ENCODE measurements at places on chromosomes 3 and 15.

DNA sequence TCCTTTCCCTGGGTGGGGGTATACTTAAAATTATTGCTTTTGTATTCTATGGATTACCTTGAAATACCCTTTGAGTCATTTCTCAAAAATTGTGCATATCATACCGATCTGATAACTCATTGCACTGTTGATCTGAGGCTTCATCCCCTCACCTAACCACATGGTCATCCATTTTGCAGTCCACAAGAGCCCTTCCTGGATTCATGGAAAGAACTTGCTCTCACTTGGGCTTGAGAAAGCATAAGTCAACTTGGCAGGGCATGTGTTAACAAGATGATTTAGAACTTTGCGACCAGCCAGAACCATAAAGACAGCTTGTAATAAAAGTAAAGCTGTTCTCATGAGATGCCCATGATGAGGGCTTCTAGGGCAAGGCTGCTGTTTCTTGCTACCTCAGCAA, 22.2 kb downstream of the MME start:
- DNase-seq = no peak

- peak; percentile 45 for DNase-seq
These were observed 794 bp downstream of the LRIG1 start for GRCh38 chr3:66499881-66500575.

GRCh38 chr3:50167841-50168209, 12.7 kb downstream of the SEMA3F start:
- DNase-seq = no peak

DNA sequence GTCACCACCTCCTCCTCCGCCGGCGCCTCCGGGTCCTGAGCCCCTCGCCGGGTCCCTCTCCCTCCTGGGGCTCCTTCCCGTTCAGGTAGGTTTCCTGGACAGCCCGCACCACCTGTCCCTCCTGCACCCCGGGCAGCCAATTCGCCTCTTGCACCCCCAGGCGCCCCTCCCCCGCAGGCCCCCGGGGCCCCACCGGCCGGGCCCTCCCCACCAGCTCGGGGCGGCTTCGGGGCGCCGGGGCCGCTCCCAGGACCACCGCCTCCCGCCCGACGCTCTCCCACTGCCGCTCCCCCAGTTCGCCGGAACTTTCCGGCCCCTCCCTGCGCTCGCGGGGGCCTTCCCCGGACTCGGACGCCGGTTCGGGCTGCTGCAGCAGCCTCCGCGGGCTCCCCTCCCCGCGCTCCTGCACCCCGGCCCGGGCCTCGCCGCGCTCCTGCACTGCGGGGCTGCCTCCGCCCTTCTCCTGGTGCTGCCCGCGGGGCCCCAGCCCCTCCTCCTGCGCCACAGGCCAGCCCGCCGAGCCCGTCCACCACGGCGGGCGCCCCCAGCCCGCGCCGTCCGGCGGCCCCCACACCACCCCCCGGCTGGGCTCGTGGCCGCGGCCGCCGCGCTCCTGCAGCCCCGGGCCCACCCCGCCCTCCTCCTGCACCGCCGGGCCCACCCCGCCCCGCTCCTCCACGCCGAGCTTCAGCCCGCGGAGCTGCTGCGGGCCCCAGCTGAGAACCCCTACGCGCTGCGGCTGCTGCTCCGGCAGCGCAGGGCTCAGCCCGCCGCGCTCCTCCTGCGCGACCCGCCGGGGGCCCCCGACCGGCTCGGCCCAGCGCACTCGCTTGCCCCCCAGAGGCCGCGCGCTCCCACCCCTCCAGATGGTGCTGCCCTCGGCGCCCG, 587 bp upstream of the TNK2 start:
- peak; percentile 32 for DNase-seq

DNA sequence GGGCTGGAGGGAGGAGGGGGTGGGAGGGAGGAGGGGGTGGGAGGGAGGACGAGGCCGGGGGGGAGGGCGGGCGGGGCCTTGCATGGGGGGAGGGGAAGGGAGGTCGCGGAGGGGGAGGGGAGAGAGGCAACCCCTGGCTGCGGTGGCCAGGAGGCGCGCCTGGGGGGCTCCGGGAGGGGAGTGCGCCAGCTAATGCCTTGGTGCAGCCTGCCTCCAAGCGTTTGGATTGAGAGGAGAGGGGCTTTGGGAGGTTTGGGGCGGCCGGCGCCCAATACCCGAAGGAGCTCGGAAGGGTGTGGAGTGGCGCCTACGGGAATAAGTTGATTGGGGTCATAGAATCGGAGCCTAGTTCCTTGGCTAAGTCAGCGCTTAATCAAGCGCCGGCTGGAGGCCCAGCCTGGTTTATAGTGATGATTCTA, 557 bp downstream of the TFG start:
- DNase-seq = peak; percentile 43

- peak; percentile 50 for DNase-seq
These were observed 17.5 kb upstream of the GASK1A start for GRCh38 chr3:42961633-42962032.

- no peak for DNase-seq
These were observed 148.4 kb downstream of the B3GALNT1 start for GRCh38 chr3:160956785-160957184.

- DNase-seq = no peak
These were observed 116.0 kb upstream of the LRRN1 start for GRCh38 chr3:3683261-3683660.

- DNase-seq = no peak
These were observed 12.8 kb upstream of the PPARG start for GRCh38 chr3:12275974-12276650.

DNA sequence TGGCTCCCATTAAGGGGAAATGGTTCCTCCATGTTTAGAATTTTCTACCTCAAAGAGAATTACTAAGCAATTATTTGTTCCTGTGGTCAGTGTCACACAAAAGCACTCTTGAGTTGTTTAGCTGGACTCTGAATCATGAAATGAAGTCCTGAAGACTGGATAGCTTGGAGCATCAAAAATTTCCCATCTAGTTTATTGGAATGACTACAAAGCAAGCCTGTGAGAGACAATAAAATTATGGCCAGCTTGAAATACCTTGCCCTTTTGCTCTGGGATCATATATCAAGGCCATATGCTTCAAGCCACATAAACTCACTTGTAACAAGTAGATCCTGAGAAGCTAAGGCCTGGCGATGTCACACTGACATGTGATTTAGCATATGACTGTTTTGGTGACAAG, 292.3 kb downstream of the TIGIT start:
- no peak for DNase-seq

- no peak for DNase-seq
These were observed 26.1 kb upstream of the GFM1 start for GRCh38 chr3:158617982-158618875.

DNA sequence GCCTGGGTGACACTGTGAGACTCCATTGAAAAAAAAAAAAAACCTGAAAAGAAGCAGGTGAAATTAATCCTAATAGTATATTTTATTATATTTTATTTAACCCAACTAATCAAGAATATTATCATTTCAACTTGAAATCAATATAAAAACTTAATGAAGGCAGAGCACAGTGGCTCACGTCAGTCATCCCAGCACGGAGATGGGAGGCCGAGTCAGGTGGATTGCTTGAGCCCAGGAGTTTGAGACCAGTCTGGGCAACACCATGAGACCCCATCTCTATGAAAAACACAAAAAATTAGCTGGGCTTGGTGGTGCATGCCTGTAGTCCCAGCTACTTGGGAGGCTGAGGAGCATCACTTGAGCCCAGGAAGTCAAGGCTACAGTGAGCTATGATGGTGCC, 33.3 kb upstream of the SLC41A3 start:
- no peak for DNase-seq

DNA sequence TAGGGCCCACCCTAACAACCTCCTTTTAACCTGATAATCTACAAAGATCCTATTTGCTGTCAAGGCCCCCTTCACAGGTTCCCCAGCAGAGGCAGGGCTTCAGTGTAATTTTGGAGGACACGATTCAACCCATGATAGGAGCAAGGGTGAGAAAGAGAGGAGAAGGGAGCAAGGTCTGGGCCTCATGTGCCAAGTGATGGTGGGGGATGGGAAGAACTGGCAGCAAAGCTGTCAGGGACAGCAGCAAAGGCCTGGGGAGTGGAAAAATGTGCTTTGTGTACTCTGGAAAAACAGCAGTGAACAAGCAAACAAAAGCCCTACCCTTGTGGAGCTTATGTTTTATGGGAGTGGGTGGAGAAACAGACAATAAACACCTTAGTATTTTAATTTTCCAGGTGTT, 2.7 kb upstream of the GALNT15 start:
- no peak for DNase-seq

DNA sequence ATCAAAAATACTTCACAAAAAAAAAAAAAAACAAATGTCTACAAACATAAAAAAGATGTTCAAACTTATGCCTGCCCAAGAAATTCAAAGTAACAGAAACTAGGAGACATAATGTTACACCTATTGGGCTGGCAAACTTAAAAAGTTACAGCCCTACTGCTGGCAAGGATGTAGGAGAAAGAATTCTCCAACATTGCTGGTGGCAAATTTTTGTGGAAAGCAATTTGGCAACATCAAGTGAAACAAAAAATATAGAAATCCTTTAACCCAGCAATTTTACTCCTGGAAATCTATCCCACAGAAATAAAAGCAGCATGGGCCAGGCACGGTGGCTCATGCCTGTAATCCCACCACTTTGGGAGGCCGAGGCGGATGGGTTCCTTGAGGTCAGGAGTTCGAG, 73.2 kb downstream of the STAG1 start:
- DNase-seq = no peak

- DNase-seq = no peak
These were observed 157.7 kb downstream of the RBMS3 start for GRCh38 chr3:29438580-29438979.

GRCh38 chr3:41265011-41265545, 65.8 kb downstream of the CTNNB1 start:
- no peak for DNase-seq

GRCh38 chr15:39976291-39977274, 42.7 kb downstream of the EIF2AK4 start:
- DNase-seq = peak; percentile 11

- DNase-seq = no peak
These were observed 989 bp upstream of the VGLL3 start for GRCh38 chr3:86991840-86992435.

- DNase-seq = no peak
These were observed 143.0 kb downstream of the RYR3 start for GRCh38 chr15:33453761-33454160.

DNA sequence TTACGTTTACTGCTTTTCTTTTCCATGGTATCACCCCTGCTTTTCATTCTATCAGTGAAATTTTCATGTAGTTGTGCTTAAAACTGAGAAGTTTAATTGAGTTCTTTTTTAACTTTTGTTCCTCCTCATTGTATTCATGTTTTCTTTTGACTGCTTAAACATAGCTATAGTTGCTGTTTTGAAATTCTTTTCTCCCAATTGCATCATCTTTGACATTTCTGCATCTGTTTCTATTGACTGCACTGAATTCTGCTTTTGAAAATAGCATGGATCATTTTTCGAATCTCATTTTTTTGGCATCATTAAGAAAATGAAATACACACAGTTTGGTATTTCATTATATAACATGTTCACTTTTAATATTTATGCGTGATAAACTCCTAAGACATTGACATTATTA, 694.9 kb downstream of the MECOM start:
- no peak for DNase-seq

DNA sequence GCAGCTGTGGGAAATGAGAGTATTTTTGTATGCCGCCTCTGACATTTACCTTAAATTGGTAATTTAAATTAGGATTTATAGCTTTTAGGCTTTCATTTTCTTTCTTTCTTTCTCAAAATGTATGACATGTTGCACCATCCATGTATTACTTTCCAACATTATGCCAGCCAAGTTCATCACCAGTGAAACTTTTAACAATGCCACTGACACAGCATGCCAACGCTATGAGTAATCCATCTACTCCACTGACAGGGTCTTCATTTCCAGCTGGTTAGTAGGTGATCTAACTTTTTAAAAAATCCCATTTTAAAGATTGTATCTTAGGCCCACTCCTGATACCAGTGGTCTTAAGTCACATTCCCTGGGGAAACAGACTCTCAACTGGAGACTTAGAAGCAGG, 21.8 kb upstream of the CLDN16 start:
- no peak for DNase-seq

DNA sequence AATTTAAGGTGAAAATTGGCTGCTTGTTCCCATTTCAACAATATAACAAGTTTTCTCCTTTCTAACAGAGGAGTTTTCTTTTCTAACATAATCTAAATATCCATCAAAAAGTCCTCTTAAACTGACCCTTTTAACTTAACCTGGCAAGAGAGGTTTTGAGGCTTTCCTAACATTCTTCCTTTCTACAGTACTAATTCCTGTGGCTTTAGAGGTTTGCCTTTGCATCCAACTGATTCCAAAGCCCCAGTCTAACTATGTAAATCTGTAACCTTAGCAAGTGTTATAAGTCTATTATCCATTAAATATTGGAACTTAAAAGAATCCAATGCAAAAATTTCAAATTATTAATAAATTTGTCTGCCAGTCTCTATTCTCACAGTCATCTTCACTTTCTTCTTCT, 134.1 kb downstream of the ISL2 start:
- DNase-seq = no peak

DNA sequence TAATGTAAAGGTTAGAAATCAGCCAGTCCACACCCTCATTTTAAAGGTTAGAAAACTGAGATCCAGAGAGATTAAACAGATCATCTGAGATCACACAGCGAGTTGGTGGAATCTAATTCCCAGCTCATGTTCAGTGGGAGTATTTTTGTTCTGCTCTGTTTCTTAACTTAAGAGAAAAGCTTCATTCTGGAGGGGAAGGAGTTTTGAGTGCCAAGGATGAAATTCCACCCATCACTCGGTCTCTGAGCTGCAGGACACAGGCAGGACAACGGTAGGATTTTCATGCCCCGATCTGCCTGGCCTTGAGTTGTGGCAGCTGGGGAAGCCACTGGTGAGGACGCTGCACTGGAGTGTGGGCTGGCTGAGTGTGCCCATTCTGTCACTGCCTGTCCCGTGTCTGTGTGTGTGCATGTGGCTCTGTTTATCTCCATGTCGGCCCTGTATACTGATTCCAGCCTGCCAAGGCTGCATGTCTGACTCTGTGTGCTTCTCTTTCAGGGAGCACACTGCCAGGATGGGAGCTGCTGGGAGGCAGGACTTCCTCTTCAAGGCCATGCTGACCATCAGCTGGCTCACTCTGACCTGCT, 94.3 kb downstream of the CEMIP start:
- no peak for DNase-seq

DNA sequence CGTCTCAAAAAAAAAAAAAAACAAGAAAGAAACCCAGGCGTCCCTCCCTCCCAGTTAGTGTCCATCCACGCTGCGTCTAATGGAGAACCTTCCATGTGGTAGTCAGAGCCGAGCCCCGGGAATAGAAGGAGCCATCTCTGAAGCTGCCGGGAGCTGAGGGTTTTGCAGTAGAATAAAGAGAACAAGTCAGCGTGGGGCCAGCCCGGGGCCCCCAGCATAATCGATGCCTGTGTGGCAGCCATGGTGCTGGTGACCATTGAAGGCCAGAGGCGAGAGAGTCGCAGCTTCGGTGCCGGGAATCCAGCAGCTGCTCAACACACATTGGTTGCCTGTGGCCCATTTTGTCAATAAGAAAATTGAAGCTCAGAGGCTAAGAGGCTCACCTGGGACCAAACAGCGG, 151.7 kb downstream of the CHSY1 start:
- DNase-seq = no peak

- no peak for DNase-seq
These were observed 15.2 kb downstream of the DAZL start for GRCh38 chr3:16589867-16590624.
